H9 (cell line): ENCODE measurements at places on chromosomes 5 and 9. TPM values are rescaled to one million over a fixed set of nuclear protein-coding genes. Genes with fewer than 3 reads are reported as not detected.
A peak's percentile ranks its signal among the peaks of the same experiment; 100 is the strongest.

DNA sequence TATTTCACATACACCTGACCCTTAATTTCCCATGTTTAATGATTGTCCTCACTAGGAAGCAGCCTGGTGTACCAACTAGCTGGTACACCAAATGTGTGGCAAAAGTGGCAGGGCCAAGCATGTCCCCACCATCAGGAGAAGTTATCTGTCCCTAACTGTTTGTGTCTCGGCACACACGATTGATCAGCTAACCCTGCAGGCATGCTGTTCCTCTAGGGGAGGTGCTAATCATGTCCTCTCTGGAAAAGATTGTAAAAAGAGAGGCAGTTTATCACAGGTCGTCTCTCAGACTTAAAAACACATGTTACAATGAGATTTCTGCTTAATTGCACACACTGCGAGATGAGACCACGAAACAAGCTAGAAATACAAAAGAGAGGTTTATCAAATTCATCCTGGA, 342.7 kb downstream of the DIRAS2 start:
- no peaks in the 10 kb centered on the region for H3K27me3 ChIP-seq
- no peaks in the 10 kb centered on the region for H3K4me1 ChIP-seq
- no peak overlapping the region for H3K4me3 ChIP-seq

GRCh38 chr9:133782157-133783130, 44.3 kb upstream of the SARDH start:
- peak; percentile 81 for DNase-seq
- H3K27ac ChIP-seq: no peak overlapping the region
- H3K36me3 ChIP-seq: peaks cover 47% of the 10 kb centered on the region
- no peak overlapping the region for H3K4me3 ChIP-seq

DNA sequence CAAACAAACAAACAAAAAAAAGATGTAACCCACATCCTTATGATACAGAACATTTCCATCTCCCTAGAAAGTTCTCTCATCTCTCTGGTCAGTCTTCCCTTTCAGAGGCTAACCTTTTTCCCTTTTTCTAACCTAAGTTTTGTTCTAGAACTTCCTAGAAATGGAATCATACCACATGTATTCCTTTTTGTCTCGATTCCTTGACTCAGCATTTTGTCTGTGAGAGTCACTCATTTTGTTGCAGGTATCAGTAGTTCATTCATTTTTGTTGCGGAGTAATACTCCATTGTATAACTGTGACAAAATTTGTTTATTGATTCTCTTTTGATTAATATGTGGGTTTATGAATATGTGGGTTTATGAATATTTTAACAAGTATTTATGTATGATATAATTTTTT, 400.0 kb upstream of the PDE4D start:
- H3K27me3 ChIP-seq: no peaks in the 10 kb centered on the region
- no peak overlapping the region for H3K27ac ChIP-seq
- no peaks in the 10 kb centered on the region for H3K4me1 ChIP-seq
- no peak overlapping the region for H3K4me3 ChIP-seq

DNA sequence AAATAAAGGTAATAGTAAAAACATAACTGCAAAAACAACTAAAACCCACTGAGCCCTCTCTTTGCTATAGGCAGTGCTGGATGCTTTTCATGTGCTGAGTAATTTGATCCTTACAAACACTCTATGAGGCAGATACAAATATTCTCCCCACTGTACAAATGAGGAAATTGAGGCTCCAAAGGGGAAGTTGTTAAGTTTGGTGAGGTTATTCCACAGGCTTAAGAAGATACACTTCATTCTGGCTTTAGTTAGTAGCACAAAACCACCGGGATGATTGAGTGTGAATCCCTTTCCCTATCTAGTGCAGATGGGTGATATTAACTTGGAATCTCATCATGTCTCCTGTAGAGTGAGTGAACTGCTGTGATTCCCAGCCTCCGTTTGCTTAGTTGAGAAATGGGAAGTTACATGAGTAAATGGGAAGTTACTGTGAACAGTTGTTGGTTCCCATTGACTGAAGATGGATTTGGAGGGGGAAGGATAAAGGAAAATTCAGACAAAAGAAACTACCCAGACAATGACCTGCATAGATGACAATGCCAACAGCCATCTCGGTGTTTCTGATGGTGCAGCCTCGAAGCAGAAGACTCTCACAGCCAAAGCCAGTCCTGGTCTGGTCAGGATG, 208.3 kb downstream of the ATP10B start:
- H3K27ac ChIP-seq: no peak overlapping the region
- H3K27me3 ChIP-seq: no peaks in the 10 kb centered on the region
- H3K4me1 ChIP-seq: no peaks in the 10 kb centered on the region
- no peak overlapping the region for H3K4me3 ChIP-seq

DNA sequence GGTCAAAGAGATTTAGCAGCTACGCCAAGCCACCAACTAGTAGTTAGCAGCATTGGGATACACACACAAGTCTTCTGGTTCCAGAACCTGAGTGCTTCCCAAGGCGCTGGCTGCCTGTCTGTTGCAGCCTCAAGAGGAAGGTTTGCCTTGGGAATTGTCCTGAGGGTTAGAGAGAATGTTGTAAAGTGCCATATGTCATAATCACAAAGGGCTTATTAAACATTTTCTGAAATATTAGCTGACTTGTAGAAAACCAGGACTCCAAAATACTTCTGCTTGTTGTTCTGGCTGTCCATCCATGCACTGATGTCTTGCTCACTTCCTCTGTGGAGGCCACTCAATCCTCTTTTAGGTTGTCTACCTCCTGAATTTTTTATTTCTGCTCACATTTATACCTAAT, 46.3 kb downstream of the SLC36A1 start:
- H3K4me1 ChIP-seq: peaks cover 2% of the 10 kb centered on the region; the same call in 1 of the 2 replicates
- no peak overlapping the region for H3K4me3 ChIP-seq
- H3K27ac ChIP-seq: no peak overlapping the region
- DNase-seq: no peak

DNA sequence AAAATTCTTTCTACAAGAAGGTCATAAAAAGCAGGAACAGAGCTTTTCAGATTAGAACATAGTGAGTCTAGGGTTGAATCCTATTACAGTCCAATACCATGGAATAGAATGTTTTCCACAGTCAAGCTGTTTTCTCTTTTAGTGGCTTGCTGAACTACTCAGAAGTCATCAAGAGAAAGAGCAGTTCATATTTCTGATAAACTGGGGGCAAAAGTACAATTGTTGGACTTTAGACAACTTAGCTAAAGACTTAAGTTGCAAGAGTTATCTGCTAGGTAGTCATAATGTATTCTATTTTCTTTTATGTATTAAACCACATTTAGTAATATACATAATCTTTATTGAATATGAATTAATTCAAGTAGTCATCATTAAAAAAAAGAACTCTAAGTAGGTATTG, 233.1 kb upstream of the GRIA1 start:
- H3K27me3 ChIP-seq: no peaks in the 10 kb centered on the region
- H3K27ac ChIP-seq: no peak overlapping the region
- H3K4me3 ChIP-seq: no peak overlapping the region
- H3K36me3 ChIP-seq: no peaks in the 10 kb centered on the region

GRCh38 chr5:82327941-82328340, 49.8 kb upstream of the RPS23 start:
- peaks cover 12% of the 10 kb centered on the region for H3K36me3 ChIP-seq
- H3K27ac ChIP-seq: no peak overlapping the region
- DNase-seq: no peak

- H3K27ac ChIP-seq: no peak overlapping the region
- no peak for DNase-seq
- no peak overlapping the region for H3K4me3 ChIP-seq
- peaks cover 24% of the 10 kb centered on the region for H3K36me3 ChIP-seq
- peaks cover 17% of the 10 kb centered on the region for H3K4me1 ChIP-seq
- H3K27me3 ChIP-seq: no peaks in the 10 kb centered on the region
Observed at GRCh38 chr5:126852091-126852571, 75.2 kb downstream of the LMNB1 start.

DNA sequence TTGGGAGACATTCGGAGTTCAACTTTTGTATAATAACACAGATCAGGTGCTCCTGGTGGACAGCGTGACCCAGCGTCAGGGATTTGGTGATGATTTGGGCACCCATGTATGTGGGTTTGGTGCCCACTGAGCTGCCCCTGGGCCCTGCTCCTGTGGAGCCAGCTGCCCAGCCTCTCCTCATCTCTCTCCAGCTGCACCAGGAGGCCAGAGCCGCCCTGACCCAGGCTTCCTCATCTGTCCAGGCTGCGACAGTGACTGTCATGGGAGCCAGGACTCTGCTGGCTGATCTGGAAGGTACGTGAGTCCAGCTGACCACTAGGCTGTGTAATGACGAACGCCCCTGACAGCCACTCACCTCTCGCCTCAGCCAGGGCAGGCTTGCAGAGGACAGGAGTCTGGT, 14.5 kb upstream of the AIF1L start:
- no peak overlapping the region for H3K4me3 ChIP-seq
- peak; percentile 18 for DNase-seq
- H3K27me3 ChIP-seq: no peaks in the 10 kb centered on the region
- no peaks in the 10 kb centered on the region for H3K4me1 ChIP-seq
- no peak overlapping the region for H3K27ac ChIP-seq
- no peaks in the 10 kb centered on the region for H3K36me3 ChIP-seq

- no peaks in the 10 kb centered on the region; the same call in 1 of the 2 replicates for H3K27me3 ChIP-seq
- H3K4me3 ChIP-seq: no peak overlapping the region; the same call in 1 of the 2 replicates
- H3K36me3 ChIP-seq: no peaks in the 10 kb centered on the region; the same call in 2 of the 3 replicates
- peak; percentile 24 for DNase-seq
Observed at GRCh38 chr5:150660108-150660831, 781 bp upstream of the MYOZ3 start.

- H3K4me3 ChIP-seq: no peak overlapping the region
- DNase-seq: no peak
- no peaks in the 10 kb centered on the region for H3K36me3 ChIP-seq
- no peaks in the 10 kb centered on the region; the same call in 1 of the 2 replicates for H3K4me1 ChIP-seq
- H3K27me3 ChIP-seq: no peaks in the 10 kb centered on the region
Observed at GRCh38 chr5:41009232-41009631, 61.9 kb downstream of the MROH2B start.

The NMUR2 gene
- total RNA-seq: 0.11 TPM in 1 of 2 replicates, not detected in the other
